ENCODE measurements at places on chromosomes 4 and X. TPM values are rescaled to one million over a fixed set of nuclear protein-coding genes. Genes with fewer than 3 reads are reported as not detected.

DNA sequence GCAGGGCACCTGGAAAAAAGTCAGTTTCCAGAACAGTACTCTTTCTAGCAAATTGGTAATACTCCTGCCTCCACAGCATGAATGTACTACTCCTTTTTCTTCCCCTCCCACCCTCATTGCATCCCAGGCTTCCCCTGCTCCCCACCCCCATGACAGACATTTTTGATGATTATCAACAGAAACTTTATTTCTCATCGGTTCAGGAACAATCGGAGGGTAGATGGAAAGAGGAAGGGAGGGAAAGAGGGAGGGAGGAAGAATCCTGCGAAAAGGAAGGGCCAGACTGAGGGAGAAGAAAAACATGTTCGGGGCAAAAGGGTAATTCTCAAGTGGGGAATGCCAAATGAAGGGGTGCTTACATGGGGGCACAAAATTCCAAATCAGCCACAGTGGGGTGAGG, 705 bp upstream of the CXorf65 start:
- no peak for DNase-seq

- no peak for DNase-seq
Observed at GRCh38 chrX:153637121-153638040, 9.6 kb upstream of the DUSP9 start.

DNA sequence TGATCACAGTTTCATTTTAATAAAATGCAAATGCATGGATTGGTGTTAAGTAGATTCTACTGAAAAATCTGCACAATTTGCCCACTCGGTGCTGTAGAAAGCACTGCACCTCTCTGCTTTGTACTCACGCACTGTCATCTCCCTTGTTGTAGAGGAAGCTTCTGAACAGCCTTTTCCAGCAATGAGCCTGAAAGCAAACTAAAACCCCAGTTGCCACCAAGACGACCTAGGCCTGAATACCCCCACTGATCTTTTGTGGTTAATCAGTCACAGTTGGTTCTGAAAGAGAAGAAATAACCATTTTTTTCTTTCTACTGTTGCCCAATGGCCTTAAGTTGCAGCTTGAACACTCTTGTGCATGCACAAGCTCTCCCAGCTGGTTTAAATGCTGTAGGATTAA, 229.8 kb downstream of the NLGN4X start:
- no peak for DNase-seq

The C4orf50 gene
- total RNA-seq, result 17.0 TPM

GRCh38 chrX:40080894-40081678, 16.7 kb downstream of the BCOR start:
- DNase-seq, result no peak

The APLN gene
- 2.7 TPM for total RNA-seq

DNA sequence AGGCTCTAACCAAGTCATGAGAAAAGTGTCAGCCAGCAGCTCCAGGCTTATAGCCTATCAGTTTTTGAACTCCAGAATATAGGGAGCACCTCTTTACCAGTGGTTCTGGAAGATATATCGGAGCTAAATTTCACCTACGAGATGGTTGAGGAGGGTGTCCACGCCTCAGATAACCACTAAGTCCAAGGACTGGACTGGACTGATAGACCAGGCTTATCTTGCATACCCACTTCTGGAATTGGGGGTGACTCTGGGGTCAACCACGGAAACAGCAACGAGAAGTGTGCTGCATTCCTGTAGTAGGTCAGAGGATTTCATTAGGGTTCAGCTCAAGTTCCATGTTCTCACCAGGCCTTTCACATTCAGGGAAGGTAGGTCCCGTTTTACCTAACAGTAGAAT, 38.6 kb upstream of the TRPC3 start:
- no peak for DNase-seq

DNA sequence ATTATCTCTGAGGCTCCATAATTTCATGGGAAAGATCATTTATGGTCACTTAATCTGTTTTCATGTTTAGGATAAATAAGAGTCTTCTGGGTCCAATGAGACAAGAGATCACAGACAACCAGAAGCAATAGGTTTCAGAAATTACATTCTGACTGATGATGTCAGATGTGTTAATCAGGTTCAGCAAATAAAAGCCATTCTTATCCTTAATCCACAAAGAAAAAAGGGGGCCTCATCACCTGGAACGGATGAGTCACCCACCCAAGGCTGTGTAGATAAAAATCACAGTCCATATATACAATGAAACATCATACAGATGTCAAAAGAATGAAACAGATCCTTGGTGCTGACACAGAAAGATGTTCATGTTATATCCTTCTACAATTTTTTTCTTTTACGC, 36.6 kb downstream of the SYTL4 start:
- no peak for DNase-seq

DNA sequence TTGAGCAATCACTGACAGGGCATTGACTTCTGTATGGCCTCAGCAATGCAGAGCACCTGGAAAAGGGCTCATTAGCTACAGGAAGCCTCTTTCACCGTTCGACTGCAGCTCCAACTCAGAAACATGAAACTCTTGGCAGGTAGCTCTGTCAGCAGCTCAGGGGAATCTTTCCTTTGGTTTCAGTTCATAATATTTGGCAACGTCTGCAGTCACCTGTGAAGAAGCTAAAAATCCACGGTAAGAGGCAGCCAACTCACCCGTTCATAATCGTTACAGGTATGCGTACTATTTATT, 354.9 kb downstream of the CAMK2D start:
- no peak for DNase-seq

The CD40LG gene
- not detected for total RNA-seq

The RBM47 gene
- 1.6 TPM for total RNA-seq

- DNase-seq, result no peak
Observed at GRCh38 chrX:105313596-105313995, 93.1 kb upstream of the TEX13A start.

DNA sequence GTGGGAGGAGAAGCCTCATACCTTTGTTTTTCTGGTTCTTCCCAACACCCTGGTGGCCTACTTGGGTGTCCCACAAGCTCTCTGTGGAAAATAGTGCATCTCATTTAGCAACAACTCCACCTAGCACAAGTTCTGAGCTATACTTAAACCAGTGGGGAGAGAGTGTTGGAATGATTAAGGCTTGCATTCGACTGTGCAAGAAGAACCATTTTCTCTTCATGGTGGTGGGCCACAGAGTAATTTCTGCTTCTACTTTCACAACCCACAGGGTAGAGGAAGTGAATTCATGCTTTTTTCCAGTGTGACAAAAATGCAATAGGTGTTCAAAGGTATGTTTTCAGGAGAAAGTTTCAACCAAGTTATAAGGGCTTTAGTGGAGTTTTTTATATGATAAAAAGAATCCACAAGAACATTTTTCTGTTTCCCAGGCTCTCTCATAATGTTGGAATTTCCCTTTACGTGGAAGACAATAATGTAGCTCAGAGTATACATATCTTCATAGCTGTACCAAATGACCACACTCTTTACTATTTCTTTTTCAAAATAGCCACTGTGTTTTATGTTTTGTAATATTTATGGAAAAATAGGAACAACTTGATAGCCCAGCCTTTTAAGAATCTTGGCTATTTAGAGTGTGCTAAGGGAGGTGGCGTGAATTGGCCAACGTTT, 80.3 kb upstream of the HHIP start:
- DNase-seq, result no peak

- no peak for DNase-seq
Observed at GRCh38 chr4:174144106-174144505, 139.4 kb downstream of the FBXO8 start.

The BMPR1B gene
- total RNA-seq, result 23.6 TPM

GRCh38 chrX:153708415-153708814, 15.8 kb downstream of the BCAP31 start:
- DNase-seq, result peak; percentile 38

The SSX2 gene
- total RNA-seq, result not detected

DNA sequence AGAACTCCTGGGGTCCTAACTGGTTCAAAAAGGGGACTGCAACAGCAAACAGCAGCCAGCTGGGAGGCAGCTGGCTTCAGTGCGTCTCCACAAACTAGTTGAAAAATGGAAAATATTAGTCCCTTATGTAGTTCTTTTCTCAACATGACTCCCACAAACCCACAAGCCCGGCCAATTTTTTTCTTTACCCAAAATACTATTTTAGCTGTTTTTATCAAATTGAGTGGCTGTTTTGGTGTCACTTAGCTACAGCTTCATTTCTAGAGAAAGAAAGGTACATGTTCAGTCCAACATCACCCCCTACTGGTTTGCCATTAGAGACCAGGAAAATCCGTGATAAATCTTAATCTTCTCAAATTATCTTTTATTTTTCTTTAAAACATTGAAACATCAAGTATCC, 97.2 kb downstream of the GUCY2F start:
- DNase-seq, result no peak

DNA sequence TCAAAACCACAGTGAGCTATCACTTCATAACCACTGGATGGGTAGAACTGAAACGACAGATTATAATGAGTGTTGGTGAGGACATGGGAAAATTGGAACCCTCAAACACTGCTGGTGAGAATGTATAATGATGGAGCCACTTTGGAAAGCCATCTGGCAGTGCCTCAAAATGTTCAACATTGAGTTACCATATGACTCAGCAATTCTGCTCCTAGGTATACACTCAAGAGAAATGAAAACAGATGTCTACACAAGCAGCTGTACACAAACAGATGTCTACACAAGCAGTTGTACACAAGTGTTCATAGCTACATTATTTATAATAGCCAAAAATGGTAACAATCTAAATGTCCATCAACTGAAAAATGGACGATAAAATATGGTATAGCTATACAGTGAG, 143.9 kb downstream of the PDGFRA start:
- no peak for DNase-seq

GRCh38 chr4:136025540-136025939, 1506.8 kb downstream of the PCDH18 start:
- DNase-seq, result no peak

The ARHGAP24 gene
- total RNA-seq, result 2.2 TPM

DNA sequence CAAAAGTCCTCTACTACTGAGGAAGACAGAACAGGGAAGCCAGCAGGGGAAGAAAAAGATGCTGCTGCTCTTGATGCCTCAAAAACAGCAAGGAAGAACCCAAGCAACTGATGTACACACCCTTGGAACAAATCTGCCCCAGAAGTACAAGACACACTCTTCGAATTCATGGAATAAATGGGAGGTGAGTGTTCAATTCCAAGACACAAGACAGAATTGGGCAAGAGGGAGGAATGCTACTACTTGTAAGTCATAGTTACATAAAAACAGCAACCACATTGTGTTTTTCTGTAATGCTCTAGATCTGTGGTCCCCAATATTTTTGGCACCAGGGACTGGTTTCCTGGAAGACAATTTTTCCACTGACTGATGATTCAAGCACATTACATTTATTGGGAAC, 58.0 kb upstream of the H2AZ1 start:
- DNase-seq, result no peak

GRCh38 chrX:30364229-30364628, 55.0 kb upstream of the NR0B1 start:
- no peak for DNase-seq

DNA sequence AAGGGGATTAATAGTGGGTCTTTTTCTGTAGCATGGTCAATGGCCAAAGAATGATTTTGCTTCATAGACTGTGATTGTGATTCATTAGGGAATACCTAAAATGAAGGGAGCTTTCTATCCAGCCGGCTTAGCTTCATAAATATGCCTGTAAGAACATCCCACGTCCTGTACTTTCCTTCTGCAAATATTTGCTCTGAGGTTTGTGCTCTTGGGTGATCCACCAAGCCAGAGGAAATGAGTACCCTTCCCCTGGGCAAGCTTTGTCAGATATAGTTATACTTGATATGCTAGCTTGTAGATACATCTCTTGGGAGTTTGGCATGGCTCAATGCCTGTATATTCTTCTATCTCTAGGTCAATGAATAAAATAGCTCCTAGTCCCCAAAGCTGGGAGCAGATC, 28.2 kb upstream of the SPARCL1 start:
- DNase-seq, result no peak

GRCh38 chrX:132875650-132876522, 82.5 kb downstream of the HS6ST2 start:
- DNase-seq, result no peak
